ENCODE measurements at places on chromosomes 7 and 10.

DNA sequence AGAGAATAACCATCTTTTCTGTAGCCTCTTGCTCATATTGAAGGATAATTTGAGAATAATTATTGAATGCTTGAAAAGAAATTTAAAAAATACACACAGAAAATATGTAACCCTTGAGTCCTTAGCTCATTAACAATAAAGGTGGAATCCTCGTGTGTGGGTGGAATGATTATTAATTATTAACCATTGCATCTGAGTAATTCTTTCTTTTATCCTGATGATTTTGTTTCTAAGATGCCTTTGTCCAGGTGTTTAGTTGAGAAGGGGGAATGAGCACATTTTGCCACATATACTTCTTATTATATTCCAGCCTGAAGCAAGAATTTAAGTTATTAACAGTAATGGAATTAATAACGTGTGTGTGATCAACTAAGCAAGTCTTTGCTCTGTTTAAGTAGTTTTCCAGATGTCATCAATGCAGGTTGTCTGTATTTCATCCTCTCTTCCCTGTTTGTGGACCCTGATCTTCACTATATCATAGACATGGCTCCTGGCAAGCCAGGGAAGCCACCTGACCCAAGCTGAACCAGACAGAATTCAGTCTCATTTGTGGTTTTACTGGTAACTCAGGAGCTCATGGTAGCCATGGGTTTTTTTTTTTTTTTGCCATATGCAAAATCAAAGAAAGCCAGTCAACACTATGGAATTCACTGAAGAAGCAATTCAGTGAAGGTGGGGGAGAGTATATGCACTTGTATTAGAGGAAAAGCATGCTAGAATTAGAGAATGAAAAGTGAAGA, 144.3 kb downstream of the KIF20B start:
- DNase-seq: no peak

GRCh38 chr7:126378642-126379041, 874.1 kb downstream of the GRM8 start:
- no peak for DNase-seq

DNA sequence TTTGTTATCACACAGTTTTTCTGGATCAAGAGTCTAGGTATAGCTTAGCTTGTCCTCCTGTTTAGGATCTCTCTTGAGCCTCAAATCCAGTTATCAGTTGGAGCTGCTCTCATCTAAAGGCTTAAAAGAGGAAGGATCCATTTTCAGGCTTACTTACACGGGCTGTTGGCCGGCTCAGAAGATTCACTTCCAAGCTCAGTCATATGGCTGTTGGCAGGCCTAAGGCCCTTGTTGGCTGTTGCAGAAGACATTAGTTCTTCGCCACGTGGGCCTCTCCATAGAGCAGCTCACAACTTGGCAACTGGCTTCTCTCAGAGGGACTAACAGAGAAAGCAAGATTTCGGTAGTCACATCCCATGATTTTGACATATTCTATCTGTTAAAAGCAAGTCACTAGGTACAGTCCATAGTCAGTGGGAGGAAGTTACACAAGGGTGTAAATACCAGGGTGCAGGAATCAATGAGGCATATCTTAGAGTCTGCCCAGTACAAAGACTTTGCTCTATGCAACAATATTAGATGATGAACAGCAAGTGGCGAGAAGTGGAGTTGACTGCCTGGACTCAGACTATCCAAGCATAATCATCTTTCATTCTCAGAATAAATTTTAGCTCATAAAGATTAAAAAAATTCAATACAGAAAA, 280.1 kb upstream of the MBL2 start:
- DNase-seq: no peak

GRCh38 chr7:112174192-112174591, 32.0 kb downstream of the DOCK4 start:
- DNase-seq: no peak

- no peak for DNase-seq
These were observed 16.7 kb downstream of the SEMA3A start for GRCh38 chr7:84177758-84178412.

GRCh38 chr7:76000566-76000965, 6.2 kb upstream of the TMEM120A start:
- no peak for DNase-seq

GRCh38 chr7:140924019-140924820, 509 bp downstream of the BRAF start:
- peak; percentile 44 for DNase-seq

DNA sequence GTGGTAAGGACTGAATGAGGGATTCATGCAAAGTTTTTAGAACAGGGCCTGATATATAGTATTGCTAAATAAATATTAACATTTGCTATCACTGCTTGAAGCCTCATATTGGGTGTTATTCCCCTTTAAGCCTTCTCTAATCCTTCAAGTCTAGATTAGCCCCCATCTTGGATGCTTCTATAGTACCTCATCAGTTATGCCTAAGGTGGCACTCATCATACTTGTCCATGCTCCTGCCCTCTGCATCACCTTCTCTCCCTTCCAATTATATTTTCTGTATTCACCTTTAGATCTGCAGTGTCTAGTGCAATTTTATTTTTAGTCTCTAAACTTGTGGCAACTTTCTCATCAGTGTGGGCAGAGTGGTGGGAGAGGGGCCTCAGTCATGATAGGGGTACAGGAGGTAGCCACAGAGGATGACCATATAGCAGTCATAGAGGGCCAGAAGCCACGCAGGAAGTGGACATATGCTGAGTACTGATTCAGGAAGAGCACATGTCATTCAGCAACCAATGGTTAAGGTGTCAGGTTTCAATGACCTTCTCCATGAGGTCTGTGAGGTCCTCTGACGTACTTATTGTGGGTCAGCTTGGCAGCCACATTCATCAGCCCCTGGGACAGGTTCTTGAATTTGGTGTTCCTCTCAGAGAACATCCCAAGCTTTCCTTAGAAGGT, 2.5 kb downstream of the ENTPD1 start:
- DNase-seq: no peak

All from stimulated activated CD8-positive, alpha-beta memory T cell treated with anti-CD3 and anti-CD28 coated beads, Interleukin-7, amount 100 ng/mL, for 1 hour (primary cell).